ENCODE measurements at places on chromosomes 7 and 10.

- DNase-seq = no peak
These were observed 79.0 kb downstream of the PRR15 start for GRCh38 chr7:29642494-29643155.

DNA sequence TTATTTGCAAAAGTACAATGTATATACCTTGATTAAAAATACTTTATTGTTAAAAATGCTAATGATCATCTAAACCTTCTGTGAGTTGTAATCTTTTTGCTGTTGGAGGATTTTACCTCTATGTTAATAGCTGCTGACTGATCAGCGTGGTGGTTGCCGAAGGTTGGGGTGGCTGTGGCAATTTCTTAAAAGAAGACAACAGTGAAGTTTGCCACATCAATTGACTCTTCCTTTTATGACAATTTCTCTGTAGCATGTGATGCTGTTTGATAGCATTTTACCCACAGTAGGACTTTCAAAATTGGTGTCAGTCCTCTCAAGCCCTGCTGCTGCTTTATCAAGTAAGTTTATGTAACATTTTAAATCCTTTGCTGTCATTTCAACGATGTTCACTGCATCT lies 16.9 kb upstream of the ENTPD1 start:
- DNase-seq = no peak

DNA sequence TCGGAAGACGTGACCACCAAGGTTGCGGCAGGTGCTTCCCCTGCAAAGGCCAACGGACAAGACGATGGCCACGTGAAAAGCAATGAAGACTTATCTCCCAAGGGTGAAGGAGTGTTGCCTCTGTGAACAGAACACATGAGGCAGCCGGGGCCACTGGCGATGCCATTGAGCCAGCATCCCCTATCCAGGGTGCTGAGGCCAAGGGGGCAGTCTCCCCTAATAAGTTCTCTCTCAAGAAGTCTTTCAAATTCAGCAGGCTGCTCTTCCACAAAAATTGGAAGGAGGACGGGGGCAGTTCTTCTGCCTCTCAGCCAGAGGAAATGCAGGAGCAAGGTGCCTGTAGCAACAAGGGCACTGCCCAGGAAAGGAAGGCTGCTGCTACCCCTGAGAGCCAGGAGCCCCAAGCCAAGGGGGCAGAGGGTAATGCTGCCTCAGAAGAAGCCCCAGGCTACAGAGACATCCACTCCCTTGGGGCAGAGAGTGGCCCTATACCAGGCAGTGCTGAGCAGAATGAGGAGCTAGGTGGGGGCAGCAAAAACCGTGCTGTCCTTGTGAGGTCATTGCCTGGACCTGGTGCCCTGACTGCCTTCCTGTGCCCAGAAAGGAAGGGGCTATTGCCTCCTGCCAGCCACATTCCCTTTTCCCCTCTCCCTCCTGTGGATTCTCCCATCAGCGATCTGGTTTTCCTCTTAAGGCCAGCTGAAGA lies 17.3 kb downstream of the NT5C2 start:
- no peak for DNase-seq

DNA sequence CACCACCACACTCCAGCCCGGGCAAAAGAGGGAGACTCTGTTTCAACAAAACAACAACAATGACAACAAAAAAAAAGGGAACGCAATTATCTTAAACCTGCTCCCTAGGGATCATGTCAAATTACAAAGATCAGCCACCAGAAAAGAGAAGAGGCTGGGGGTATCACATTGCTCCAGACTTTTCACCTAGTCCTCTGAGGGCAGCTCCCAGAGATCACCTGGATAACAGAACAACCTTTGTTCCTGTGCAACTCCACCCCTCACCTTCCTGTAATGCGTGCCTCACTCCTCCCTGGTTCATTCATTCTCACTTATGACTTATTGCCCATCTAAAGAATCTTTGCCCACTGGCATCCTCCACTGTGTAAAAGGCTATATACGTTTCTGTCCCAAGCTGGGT lies 31.8 kb downstream of the SVOPL start:
- no peak for DNase-seq
